ENCODE measurements at places on chromosomes 6 and 20.

DNA sequence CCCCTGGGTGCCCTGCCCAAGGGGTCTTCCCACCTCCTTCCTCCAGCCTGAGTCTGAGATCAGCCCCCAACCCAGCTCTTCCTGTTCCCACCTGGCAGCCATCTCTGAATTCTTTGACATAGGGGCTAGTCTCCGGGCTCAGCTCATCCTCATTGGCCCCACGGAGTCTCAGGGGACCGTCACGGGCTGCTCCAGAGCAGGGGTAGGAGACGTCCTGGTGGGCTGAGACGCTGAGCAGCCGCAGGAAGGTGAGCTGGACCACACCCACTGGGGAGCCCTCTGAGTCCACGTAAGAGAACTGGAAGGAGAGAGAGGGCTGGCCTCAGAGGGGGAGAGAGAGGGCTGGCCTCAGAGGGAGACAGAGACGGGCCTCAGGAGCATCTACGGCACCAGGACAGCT lies 28.1 kb downstream of the COL11A2 start:
- H3K4me1 ChIP-seq: peaks cover 4% of the 10 kb centered on the region
- H3K36me3 ChIP-seq: no peaks in the 10 kb centered on the region
- no peak overlapping the region for H3K27ac ChIP-seq
- H3K27me3 ChIP-seq: no peaks in the 10 kb centered on the region

GRCh38 chr6:20630617-20631548 lies 96.6 kb downstream of the CDKAL1 start:
- H3K27me3 ChIP-seq: no peaks in the 10 kb centered on the region
- H3K4me3 ChIP-seq: no peak overlapping the region
- no peaks in the 10 kb centered on the region for H3K4me1 ChIP-seq

- DNase-seq: no peak
- H3K36me3 ChIP-seq: no peaks in the 10 kb centered on the region
- H3K27me3 ChIP-seq: no peaks in the 10 kb centered on the region
- H3K4me3 ChIP-seq: no peak overlapping the region
- no peaks in the 10 kb centered on the region for H3K4me1 ChIP-seq
These were observed 62.3 kb downstream of the TRMT6 start for GRCh38 chr20:5888041-5888440.

DNA sequence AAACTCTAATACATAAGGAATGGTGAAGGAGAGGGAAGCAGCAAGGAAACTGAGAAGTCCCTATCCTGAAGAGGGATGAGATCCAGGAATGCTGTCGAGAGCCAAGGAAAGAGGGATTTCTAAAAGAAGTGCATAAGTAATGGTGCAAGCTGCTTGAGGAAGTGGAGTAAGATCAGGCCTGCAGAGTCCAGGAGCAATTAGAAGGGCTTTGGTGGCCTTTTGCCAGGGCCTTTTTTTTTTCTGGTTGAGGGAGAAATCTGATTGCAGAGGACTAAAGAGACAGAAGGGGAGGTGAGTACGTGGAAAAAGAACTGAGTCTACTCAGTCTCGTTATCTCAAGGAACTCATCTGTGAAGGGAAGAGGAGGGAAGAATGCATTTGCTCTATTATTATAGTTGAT lies 396.2 kb downstream of the UTRN start:
- peak overlapping the region; percentile 56 for H3K27ac ChIP-seq
- H3K27me3 ChIP-seq: no peaks in the 10 kb centered on the region
- no peaks in the 10 kb centered on the region for H3K36me3 ChIP-seq
- DNase-seq: no peak

DNA sequence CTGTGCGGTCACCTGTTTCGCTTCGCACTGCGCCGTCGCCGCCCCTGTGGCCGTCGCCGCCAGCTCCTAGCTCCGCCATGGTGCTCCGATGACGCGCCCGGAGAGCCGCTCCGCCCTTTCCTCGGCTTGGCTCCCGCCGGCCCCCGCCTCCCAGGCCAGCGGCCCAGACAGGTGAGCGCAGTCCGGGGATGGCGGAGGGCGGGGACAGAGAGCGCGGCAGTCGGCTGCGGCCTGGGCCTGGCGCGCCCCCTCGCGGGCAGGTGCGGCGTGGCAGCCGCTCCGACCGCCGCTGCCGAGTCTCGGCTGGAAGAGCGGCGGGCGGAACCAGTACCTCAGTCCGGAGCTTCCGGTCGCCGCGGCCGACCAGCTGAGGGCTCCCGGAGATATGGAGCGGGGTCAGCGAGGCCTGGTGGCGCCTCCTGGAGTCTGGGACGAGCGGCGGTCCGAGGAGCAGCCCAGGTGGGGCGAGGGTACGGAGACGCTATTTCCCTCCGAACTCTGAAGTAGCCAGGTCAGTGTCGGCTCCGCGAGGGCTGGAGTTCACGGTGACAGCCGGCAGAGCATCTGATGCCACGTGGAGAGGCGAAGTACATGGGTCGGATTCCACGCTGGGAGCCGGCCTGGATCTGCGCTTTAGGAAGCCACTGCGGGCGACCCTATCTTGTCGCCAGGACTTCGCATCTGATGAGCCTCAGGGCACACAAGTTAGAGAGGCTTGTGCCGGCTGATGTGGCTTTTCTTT lies at the start of gene MAP7:
TSS of gene MAP7 (minus strand) at position 93 of the 742 bp plus-strand sequence. CDS start at position 79, 14 bp downstream.
- peak within 1 kb of the TSS; percentile 94 for H3K27ac ChIP-seq
- no peaks in the 10 kb centered on the region for H3K36me3 ChIP-seq
- H3K27me3 ChIP-seq: no peaks in the 10 kb centered on the region
- H3K4me3 ChIP-seq: peak within 1 kb of the TSS; percentile 76
- DNase-seq: peak; percentile 87

DNA sequence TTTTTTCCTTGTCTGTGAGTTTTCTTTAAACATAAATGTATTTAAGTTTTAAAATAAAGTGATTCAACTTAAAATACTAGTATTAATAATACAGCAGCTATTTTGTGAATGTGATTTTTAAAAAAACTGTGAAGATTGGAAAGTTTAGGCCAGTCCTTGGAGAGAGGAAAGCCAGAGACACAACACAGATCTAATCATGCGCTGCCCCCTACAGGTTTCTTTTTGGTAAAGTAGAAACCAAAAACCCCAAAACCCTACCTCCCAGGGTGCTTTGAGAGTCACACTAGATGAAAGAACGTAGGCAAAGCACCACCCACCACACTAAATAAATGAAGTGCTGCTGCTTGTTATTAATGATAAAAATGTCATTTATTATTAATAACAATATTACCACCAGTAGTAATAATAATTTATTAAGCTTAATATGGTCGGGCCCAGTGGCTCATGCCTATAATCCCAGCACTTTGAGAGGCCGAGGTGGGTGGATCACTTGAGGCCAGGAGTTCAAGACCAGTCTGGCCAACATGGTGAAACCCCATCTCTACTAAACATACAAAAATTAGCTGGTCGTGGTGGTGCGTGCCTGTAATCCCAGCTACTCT lies 33.7 kb downstream of the SLC9A8 start:
- no peak overlapping the region for H3K4me3 ChIP-seq
- H3K27ac ChIP-seq: no peak overlapping the region
- no peak for DNase-seq

DNA sequence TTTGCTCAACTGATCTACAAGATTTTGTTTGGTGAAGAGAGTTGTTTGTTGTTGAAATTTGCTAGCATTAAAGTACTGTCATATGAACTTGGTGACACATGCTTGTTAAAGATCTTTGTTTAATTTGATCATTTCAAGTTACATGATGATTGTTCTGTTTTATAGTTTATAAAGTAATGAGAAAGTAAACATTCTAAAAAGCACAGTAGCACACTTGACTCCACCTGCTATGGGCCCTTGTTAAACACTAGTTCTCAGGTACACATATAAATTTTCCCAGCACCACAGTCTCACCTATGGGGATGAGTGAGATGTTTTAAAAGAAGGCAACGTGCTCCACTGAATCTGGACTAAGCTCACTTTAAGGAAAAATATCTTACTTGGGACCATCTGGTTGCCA lies 14.1 kb downstream of the MCHR2 start:
- no peaks in the 10 kb centered on the region for H3K27me3 ChIP-seq
- H3K36me3 ChIP-seq: no peaks in the 10 kb centered on the region
- H3K4me1 ChIP-seq: no peaks in the 10 kb centered on the region
- no peak overlapping the region for H3K4me3 ChIP-seq

DNA sequence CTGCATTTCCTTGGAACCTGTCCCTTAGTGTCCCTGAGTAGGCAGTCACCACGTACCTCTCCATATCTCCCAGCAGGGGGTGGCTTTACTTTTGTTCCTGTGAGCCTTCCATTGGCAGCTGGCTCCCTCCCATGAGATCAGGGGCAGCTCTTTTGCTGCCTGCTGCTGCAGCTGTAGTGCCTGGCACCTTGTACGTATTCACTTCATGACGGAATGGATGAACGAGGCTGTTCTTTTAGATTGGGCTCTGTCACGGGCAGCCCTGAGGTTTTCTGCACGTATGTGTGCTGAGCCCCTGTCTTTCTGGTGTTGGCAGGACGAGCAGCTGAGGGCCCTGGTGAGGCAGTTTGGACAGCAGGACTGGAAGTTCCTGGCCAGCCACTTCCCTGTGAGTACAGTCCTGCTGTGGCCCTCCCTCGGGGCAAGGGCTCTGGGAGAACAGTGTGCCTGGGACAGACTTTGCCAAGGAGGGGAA lies 14.6 kb downstream of the MYBL2 start:
- H3K4me3 ChIP-seq: no peak overlapping the region
- no peak overlapping the region for H3K27ac ChIP-seq
- DNase-seq: no peak
- H3K4me1 ChIP-seq: no peaks in the 10 kb centered on the region

GRCh38 chr6:13920552-13920951 lies 4.2 kb upstream of the RNF182 start:
- H3K27me3 ChIP-seq: no peaks in the 10 kb centered on the region
- H3K36me3 ChIP-seq: no peaks in the 10 kb centered on the region
- no peak for DNase-seq

GRCh38 chr20:52037370-52037769 lies 154.2 kb downstream of the ZFP64 start:
- H3K4me1 ChIP-seq: no peaks in the 10 kb centered on the region
- no peaks in the 10 kb centered on the region for H3K27me3 ChIP-seq
- DNase-seq: no peak
- no peaks in the 10 kb centered on the region for H3K36me3 ChIP-seq
